ENCODE measurements at places on chromosomes 16 and 17. TPM values are rescaled to one million over a fixed set of nuclear protein-coding genes. Genes with fewer than 3 reads are reported as not detected.
A peak's percentile ranks its signal among the peaks of the same experiment; 100 is the strongest.

DNA sequence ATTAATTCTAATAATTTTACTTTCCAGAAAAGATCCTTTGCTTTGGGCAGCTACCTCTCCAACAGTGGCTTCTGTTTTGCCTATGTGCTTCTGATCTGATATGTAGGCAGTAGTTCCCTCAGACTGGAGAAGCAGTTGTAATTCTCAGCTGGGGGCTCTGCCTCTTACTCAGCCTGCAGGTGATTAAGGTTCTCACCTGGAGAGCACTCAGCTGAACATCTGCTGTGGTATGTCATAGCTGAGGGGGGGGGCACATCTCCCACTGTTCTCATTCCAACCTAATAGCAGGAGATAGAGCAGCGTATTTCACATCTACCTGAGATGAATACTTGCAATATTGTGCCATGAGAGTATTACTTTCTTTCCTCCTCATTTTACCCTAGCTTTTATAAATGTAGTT lies 511.9 kb upstream of the CDH8 start:
- H3K27ac ChIP-seq = no peak overlapping the region
- H3K4me3 ChIP-seq = no peak overlapping the region
- H3K36me3 ChIP-seq = no peaks in the 10 kb centered on the region
- H3K4me1 ChIP-seq = no peaks in the 10 kb centered on the region
- no peaks in the 10 kb centered on the region for H3K27me3 ChIP-seq

Gene LAT
- 15.3 TPM for total RNA-seq

GRCh38 chr17:62824290-62825131 lies 16.4 kb upstream of the MARCHF10 start:
- no peaks in the 10 kb centered on the region for H3K36me3 ChIP-seq
- peaks cover 39% of the 10 kb centered on the region for H3K4me1 ChIP-seq
- no peaks in the 10 kb centered on the region for H3K27me3 ChIP-seq
- DNase-seq = no peak

DNA sequence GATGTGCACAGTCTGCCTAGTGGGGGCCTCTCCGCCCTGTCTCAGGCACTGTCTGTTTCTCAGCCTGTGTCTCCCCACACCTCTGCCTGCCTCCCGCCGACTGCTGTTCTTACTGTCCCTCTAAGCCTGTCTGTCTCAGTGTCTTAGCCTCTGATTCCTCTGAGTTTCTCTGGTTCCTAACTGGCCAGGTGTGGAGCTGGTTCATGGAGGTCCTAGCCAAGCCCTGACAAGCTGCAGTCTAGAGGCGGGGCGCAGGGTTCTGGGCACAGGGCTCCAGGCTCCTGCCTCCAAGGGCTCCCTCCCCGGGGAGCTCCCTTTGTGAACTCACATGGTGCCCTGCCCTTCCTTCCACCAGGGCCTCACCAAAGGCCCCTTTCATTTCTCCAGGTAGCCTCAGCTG lies 19.4 kb downstream of the C17orf100 start:
- H3K27ac ChIP-seq = no peak overlapping the region
- H3K36me3 ChIP-seq = no peaks in the 10 kb centered on the region
- no peaks in the 10 kb centered on the region for H3K27me3 ChIP-seq
- no peak overlapping the region for H3K4me3 ChIP-seq

- H3K36me3 ChIP-seq = no peaks in the 10 kb centered on the region
- no peaks in the 10 kb centered on the region for H3K4me1 ChIP-seq
- H3K27ac ChIP-seq = no peak overlapping the region
- H3K27me3 ChIP-seq = no peaks in the 10 kb centered on the region
Measured at GRCh38 chr16:24309258-24310142, 53.4 kb downstream of the CACNG3 start.

- no peak for DNase-seq
- peaks cover 8% of the 10 kb centered on the region for H3K4me1 ChIP-seq
- no peak overlapping the region for H3K27ac ChIP-seq
- no peak overlapping the region for H3K4me3 ChIP-seq
- no peaks in the 10 kb centered on the region for H3K36me3 ChIP-seq
Measured at GRCh38 chr16:78437352-78437968, 338.0 kb downstream of the WWOX start.

Gene ALKBH5
- 89.6 TPM for total RNA-seq

DNA sequence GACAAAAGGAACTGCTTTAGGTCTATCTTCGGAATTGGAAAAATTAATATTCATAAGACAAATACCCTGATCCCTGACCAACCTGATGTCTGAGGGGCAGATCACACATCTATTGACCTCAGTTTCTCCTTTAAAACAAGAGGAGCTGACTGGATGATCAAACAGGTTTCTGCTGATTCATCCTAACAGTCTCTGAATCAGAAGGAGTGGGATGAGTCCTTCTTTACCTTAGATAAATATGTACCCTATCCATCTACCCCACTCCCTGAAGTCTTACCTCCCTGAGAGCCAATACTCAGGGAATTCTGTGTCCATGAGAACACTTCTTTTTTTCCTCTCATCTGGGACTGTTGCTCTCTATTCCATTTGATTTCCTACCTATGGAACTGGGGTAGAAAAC lies 80.3 kb upstream of the CRHR1 start:
- no peaks in the 10 kb centered on the region for H3K27me3 ChIP-seq
- no peaks in the 10 kb centered on the region for H3K36me3 ChIP-seq
- DNase-seq = no peak
- no peaks in the 10 kb centered on the region for H3K4me1 ChIP-seq
- H3K4me3 ChIP-seq = no peak overlapping the region

GRCh38 chr17:44591206-44591605 lies 33.9 kb downstream of the FZD2 start:
- no peak overlapping the region for H3K4me3 ChIP-seq
- no peak for DNase-seq
- no peak overlapping the region for H3K27ac ChIP-seq
- H3K36me3 ChIP-seq = no peaks in the 10 kb centered on the region

GRCh38 chr16:4904942-4905615 lies 31.9 kb downstream of the PPL start:
- H3K27ac ChIP-seq = no peak overlapping the region
- H3K4me3 ChIP-seq = no peak overlapping the region
- peaks cover 9% of the 10 kb centered on the region for H3K36me3 ChIP-seq
- no peaks in the 10 kb centered on the region for H3K4me1 ChIP-seq
- H3K27me3 ChIP-seq = no peaks in the 10 kb centered on the region
- no peak for DNase-seq

GRCh38 chr17:36459601-36460000 lies 26.9 kb upstream of the ZNHIT3 start:
- H3K27ac ChIP-seq = no peak overlapping the region
- no peaks in the 10 kb centered on the region for H3K27me3 ChIP-seq
- no peaks in the 10 kb centered on the region for H3K4me1 ChIP-seq
- H3K36me3 ChIP-seq = no peaks in the 10 kb centered on the region

DNA sequence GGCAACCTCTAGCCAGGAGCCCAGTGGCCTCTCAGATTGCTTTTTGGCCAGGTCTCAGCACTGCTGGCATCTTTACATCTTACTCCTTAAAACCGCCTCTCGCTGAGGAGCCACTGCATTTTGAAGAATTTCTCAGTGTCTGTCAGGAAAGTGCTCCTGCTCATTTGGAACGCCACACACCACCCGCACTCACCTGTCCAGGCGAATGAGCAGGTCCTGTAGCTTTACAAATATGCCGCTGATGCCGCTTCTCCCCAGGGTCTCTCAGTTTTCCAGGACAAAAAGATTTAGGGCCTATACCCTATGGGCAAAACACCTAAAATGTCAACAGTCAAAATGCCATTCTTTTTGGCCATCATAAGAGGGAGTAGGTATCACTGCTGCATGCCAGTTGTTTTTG lies 22.1 kb downstream of the CYB561 start:
- H3K4me3 ChIP-seq = no peak overlapping the region
- no peaks in the 10 kb centered on the region for H3K27me3 ChIP-seq
- H3K27ac ChIP-seq = no peak overlapping the region
- peaks cover 7% of the 10 kb centered on the region for H3K36me3 ChIP-seq
- no peak for DNase-seq

Gene FOXJ1
- not detected for total RNA-seq

DNA sequence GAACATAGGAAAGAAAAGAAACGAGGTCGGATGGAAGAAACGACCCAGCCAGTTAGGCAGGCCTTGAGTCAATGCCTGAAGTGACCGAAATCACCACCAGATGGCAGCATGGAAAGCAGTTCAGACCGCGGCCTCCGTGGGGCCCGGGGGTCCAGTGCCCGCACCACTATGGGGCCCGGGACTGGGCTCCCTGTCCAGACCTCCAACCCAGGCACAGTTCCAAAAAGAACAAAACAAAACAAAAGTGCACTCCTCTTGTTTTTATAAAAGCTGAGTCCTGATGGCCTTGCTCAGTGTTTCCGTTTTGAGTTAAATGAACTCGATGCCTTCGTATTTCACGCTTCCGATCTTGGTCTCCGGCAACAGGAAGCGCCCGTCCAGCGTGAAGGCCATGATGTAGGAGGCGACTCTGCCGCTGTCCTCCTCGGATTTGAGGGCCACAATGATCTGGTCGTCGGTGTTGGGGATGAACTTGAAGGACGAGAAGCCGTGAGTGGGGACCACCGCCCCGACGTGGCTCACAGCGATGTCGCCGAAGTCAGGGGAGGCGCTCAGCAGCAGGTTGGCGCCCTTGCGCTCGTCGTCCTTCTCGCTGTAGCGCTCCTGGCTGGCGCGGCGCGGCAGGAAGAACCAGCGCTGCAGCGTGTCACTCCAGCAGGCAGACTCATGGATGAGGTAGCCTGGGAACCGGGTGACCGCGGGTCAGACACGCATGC lies 13.7 kb upstream of the LGALS3BP start:
- H3K4me1 ChIP-seq = peaks cover 7% of the 10 kb centered on the region
- no peaks in the 10 kb centered on the region for H3K27me3 ChIP-seq
- no peak for DNase-seq
- H3K36me3 ChIP-seq = peaks cover 40% of the 10 kb centered on the region

DNA sequence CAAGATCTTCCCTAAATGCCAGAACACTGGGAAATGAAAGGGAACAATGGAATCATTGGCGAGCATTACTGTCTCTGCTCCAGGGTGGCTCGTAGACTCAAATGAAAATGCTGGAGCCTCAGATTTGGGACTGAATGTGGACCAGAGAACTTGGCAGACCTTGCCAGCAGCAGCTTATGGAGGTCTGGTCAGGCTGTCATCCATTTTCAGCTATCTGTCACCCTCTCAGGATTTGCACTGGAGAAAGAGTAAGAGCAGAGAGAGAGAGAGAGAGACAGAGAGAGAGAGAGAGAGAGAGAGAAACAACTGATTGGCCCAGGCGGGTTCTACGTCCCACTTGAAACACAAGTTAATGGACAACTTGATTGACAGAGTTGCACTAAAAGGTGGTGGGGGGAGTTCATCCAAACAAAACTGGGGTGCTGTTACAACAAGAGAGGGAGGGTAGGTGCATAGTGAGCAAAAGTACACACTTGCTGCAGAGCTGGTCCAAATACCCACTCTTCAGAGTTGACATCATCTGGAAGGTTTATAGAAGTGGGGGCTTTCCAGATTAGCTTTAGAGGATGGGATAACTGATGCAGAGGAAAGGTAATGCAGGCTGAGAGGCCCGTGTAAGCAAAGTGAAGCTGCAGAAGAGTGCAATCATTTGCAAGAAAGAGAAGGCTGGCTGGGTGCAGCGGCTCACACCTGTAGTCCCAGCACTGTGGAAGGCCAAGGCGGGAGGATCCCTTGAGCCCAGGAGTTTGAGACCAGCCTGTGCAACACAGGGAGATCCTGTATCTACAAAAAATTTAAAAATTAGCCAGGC lies 16.5 kb upstream of the NSMCE1 start:
- H3K4me1 ChIP-seq = peaks cover 13% of the 10 kb centered on the region
- H3K4me3 ChIP-seq = no peak overlapping the region
- H3K27me3 ChIP-seq = no peaks in the 10 kb centered on the region

- no peaks in the 10 kb centered on the region for H3K27me3 ChIP-seq
- peak within 1 kb of the TSS; percentile 88 for H3K4me3 ChIP-seq
- no peaks in the 10 kb centered on the region for H3K36me3 ChIP-seq
Measured at GRCh38 chr17:50634224-50634914, at the start of gene ABCC3. ABCC3 (plus strand) TSS chr17:50634881; CDS start chr17:50634937, 56 bp downstream.

Gene CCL8
- total RNA-seq = 3.7 TPM

DNA sequence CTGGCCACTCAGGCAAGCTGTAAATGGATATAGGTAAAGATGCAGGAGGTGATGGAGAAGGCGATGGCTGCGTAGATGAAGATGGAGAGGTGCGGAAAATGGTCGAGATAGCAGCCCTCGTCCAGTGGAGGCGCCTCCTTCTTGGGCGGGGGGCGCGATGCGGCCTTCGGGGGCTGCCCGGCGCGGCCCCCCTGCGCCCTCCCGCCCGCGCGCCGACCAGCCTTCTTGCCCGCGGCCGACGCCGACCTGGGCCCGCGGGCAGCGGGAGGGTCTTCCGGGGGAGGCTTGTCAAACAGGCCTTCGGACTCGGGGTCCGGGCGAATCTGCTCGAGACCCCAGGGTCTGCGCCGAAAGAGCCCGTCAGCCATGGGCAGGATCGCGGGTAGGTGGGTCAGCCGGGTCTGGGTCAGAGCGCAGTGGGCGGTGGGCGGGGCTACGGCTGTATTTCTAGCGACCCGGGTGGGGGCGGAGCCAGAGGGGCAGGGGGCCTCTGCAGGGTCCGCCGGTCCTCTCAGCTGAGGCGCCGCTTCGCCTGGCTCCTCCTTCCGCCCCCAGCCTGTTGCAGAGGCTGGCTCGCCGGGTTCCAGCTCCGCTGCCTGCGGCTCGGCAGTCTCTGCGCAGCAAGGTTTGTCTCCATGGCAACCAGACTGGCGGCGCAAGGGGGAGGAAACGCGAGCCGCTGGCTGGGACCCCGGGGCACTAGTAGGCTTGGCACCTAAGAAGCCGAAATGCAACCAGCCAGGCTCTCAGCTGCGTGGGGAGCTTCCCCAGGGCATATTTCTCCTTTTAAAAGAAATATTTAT lies 14.4 kb downstream of the MIS12 start:
- peak overlapping the region; percentile 79 for H3K4me3 ChIP-seq
- H3K4me1 ChIP-seq = peaks cover 13% of the 10 kb centered on the region
- H3K36me3 ChIP-seq = peaks cover 6% of the 10 kb centered on the region
- H3K27ac ChIP-seq = no peak overlapping the region

Gene ABCA10
- 3.2 TPM for total RNA-seq

- no peaks in the 10 kb centered on the region for H3K36me3 ChIP-seq
- no peak for DNase-seq
- H3K27ac ChIP-seq = no peak overlapping the region
- H3K4me1 ChIP-seq = peaks cover 9% of the 10 kb centered on the region
- no peak overlapping the region for H3K4me3 ChIP-seq
Measured at GRCh38 chr16:81740169-81740568, 38.9 kb upstream of the PLCG2 start.

Gene ACSM2A
- not detected for total RNA-seq

Gene DLX3
- total RNA-seq = not detected

GRCh38 chr17:28551421-28552175 lies 826 bp downstream of the UNC119 start:
- peak overlapping the region; percentile 59 for H3K27ac ChIP-seq
- H3K27me3 ChIP-seq = no peaks in the 10 kb centered on the region
- no peak for DNase-seq
- peak overlapping the region; percentile 92 for H3K4me3 ChIP-seq
- H3K36me3 ChIP-seq = peaks cover 28% of the 10 kb centered on the region

Gene CMTM2
- total RNA-seq = 1.7 TPM

GRCh38 chr17:33262266-33263123 lies 30.6 kb downstream of the ASIC2 start:
- no peak overlapping the region for H3K27ac ChIP-seq
- H3K4me3 ChIP-seq = no peak overlapping the region
- H3K4me1 ChIP-seq = no peaks in the 10 kb centered on the region
- DNase-seq = no peak

- no peaks in the 10 kb centered on the region for H3K27me3 ChIP-seq
- no peak overlapping the region for H3K4me3 ChIP-seq
- no peaks in the 10 kb centered on the region for H3K36me3 ChIP-seq
- H3K4me1 ChIP-seq = no peaks in the 10 kb centered on the region
- no peak overlapping the region for H3K27ac ChIP-seq
Measured at GRCh38 chr16:66690106-66690847, 6.3 kb downstream of the CMTM4 start.

Gene HEATR9
- not detected for total RNA-seq

GRCh38 chr16:79163691-79164387 lies 436.7 kb downstream of the MAF start:
- no peaks in the 10 kb centered on the region for H3K36me3 ChIP-seq
- peak overlapping the region; percentile 17 for H3K4me3 ChIP-seq
- no peaks in the 10 kb centered on the region for H3K4me1 ChIP-seq
- no peaks in the 10 kb centered on the region for H3K27me3 ChIP-seq
- no peak overlapping the region for H3K27ac ChIP-seq
- DNase-seq = no peak

Gene RRN3
- total RNA-seq = 30.2 TPM

All from thoracic aorta (tissue), 2 donors.